ENCODE measurements at places on chromosomes 5 and 9.

- no peak for DNase-seq
Observed at GRCh38 chr9:4263591-4263990, 36.3 kb downstream of the GLIS3 start.

DNA sequence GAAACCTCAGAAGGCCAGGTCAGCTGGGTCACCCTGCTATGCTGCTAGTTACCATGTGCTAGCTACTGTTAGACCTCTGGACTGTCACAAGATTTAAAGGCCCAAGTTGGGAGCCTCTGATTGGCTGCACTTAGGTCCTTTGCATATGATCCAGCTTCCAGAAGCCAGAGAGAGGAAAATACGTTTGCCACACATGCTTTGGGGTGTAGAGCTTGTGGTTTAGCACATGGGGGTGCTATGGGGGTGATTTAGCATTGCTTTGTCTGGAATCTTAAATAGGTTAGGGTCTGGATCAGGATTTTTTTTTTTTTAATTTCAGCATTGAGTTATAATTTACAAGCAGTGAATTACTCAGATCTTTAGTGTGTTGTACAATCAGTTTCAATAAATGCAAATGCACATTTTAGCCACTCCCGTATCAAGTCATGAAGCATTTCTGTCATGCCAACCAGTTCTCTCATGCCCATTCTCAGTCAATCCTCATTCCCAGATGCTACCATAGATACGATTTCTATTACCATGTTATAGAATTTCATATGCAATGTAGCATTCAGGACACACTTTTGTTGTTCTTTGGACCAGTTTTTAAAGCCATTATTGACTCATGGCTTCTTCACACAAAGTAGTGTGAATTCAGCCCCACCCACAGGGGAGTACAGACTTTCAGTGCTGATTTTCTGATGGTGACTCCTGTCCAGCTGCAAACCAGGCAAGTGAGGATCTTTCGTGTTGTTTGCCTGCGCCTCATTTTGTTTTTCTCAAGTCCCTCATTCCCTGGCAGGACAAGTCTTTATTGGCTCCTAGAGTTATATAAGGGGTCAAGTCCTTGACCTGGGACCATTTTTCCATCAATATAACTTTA is 250.4 kb downstream of the LRRC70 start:
- DNase-seq, result no peak

DNA sequence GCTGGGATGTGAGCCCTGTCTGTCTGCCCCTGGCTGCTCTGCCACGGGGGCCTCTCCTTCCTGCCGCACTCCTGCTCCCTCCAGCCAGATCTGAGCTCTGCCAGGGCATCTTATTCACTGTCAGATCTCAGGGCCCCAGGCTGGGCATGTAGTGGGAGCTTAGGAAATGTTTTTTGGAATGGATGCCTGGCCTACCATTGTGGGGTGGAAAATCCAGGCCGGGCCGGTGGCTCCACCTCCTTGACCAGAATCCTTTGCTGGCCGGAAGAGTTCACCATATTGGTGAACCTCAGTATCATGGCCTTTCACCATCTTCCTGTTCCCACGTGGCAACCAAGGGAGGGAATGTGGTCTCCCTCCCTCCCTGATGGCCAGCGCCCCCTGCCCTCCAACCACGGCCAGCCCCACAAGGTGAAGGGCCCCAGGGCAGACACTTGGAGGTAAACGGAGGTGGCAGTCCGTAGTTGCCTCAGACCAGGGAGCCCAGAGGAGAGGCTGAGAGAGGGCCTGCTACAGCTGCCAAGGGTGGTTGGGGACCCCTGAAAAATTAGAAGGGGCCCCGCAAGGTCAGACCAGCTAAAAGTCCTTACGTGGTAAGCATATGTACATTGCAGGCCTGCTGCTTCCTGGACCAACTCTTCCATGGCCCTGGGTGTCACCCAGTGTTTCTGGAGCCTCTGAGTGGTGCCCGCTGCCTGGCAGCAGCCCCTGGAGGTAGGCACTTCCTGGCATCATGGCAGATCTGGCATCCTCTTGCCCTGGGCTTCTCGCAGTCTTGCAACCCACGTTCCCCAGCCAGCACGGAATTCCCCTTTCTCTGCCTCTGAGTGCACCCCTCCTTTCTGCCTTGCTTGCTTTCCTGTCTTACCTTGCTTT is 153.3 kb downstream of the RGS3 start:
- no peak for DNase-seq

DNA sequence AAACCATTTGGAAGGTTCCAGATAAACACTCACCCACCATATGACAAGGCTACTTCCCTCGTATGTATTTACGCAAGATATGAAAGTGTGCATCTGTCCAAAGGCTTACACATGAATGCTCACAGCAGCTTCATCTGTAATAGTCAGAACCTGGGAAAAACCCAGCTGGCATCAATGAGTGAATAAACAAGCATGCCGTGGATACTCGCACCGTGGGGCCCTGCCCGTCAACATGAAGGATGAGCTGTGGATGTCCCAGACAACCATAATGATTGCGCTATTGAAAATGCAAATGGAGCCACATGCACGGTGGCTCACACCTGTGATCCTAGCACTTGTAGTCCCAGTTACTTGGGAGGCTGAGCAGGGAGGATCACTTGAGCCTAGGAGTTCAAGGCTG is 60.6 kb upstream of the FCN1 start:
- no peak for DNase-seq

GRCh38 chr5:150567031-150567717 is 59.2 kb downstream of the NDST1 start:
- no peak for DNase-seq

DNA sequence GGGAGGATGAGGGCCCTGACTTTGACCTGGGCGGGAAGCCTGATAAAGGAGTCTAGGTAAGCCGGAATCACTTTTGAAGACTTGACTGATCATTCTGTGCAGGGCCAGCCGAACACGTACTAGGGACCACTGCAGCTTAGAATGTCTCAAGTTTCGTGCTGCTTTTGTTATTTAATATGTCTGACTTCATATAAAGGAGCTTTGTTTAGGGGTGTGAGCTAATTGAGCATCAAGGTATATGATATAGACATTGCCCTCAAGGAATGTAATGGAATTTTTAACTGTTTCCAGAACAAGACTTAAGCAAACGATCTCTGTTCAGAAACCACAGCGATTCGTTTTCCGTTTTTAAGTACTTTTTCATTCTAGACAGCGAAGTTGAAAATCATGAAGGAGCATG is 173.0 kb downstream of the SEMA6A start:
- DNase-seq, result no peak

DNA sequence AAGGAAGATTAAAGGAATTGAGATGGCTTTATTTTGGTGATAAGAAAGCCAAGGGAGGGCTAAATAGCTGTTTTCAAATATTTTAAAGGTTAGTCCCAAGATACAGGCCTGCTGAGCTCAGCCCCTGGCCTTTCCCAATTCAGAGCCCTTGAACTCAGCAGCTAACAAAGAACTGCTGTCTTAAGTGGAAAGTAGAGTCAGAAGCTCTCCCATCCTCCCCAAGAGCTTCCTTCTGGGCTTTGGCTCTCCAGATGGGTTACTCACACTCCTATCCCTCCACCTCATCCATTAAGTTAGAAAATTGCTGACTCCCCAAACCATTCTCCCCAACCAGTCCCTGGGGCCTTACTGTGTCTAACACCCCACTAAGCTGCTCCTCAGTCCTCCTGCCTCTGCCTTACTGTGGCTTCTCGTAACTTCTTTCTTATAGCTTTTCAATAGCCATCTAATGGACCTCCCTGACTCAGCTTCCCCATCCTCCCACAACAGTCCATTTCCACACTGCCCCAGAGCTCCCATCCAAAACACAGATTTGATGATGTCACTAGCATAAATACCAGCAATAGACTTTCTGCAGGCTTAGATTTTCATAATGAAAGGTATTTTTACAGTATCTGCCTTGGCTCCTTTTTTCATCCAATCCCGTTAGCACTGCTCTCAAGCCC is 239.1 kb downstream of the ENC1 start:
- no peak for DNase-seq

All from HuH-7 (cell line).